ENCODE measurements at places on chromosomes 5 and 9.

DNA sequence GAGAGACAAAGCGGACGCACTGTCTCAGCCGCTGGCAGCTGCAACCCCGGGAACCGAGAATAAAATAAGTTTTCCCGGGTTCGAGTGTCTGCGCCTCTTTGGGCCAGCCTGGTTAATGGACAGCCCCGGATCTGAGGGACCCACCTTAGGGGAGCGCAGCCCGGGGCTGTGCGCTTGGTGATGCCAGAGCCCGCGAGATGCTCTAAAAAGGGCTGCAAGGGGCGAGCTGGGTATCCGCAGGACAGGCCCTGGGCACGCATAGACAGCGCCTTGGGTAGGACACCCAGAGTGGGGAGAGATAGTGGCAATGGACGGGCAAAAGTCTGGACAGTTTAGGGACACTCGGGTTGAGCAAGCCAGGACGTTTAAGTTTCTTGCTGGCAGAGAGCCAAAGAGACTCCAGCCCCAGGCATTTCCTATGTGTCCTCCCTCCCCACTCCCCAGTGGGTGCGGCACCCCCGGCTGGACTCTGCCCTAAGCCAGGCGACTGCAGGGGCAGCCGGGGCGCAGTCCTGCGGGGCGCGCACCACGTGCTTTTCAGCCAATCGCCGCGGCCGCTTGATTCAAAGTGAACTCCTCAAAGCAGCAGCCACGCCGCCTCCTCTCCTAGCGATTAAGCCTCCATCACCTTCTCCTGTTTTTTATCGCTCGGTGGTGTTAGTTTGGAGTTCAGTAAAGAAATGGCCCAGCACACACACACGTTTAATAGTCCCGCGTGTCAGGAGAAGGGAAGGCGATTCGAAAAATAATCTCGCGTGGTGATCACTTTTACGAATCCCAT lies 616 bp upstream of the ENC1 start:
- DNase-seq = peak; percentile 77

DNA sequence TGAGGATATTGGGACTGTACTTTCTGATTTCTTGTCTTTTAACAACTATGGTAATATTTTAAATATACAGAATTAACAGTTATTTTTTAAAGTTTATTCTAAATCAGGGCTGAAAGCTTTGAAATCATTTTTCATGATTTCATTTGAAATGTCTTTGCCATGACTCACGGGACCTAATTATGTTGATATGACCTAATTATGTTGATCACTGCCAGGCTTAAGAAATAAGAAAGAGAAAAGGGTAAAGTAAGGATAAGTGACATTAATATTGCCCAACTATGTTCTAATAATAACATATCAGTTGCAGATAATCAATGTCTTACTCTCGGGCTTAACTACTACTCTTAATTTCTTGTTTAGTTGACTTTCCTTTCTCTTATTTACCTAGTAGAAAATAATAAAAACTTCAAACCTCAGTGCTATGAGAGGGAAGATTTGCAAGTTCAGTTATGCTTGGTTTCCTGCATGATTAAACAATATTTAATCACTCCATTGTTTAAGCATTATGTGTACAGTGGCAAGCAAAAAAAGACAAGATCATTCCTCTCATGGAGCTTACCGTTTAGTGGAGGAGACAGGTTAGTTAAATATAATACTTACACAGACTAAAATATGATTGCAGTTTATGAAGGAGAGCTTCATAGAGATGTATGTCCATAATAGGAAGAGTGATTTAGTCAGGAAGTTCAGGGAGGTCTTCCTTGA lies 67.0 kb upstream of the EIF4EBP3 start:
- peak; percentile 15 for DNase-seq

GRCh38 chr5:173869316-173869715 lies 18.8 kb upstream of the CPEB4 start:
- no peak for DNase-seq

DNA sequence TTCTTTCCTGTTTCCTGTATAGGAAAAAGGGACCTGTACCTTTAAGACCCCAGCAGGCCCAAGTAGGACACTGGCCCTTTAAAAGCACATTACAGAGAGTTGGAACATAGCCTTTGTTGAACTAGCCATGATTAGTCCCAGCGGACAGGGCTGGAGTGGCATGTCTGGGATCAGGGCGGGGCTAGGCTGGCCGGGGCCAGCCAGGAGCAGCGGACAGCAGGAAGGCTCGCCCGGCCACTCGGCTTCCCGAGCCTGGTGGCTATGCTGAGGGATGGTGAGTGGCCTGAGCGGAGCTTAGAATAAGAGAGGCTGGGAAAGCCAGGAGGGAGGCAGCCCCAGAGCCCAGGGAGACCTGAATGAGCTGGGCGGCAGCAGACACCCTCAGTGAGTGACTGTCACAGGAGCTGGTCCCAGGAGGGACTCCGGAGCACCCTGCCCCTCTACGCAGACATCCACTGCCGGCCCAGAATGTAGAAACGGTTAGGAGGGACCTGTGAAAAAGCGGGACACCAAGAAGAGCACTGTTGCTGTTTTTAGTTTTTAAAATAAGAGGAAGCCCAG lies 92.1 kb downstream of the DAB2IP start:
- peak; percentile 51 for DNase-seq

DNA sequence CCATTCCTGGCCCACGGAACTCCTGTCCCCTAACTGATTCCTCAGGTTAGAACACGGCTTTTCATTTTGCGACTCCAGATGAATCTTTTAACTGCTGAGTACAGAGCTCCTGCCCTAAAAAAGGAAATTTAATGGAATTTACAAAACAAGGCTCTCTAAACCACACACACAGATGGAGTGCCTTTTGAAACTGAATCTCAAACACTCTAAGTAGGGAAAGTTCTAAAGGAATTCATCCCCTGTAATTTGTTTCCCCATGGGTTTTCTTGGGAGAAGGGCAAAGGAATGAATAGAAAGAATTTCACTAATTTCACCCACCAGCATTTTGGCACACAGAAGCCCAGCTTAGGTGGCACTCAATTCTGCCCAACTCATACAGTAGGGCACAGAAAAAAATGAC lies 106.5 kb downstream of the THBS4 start:
- DNase-seq = peak; percentile 26

GRCh38 chr9:33273266-33273971 lies 8.6 kb downstream of the CHMP5 start:
- no peak for DNase-seq

DNA sequence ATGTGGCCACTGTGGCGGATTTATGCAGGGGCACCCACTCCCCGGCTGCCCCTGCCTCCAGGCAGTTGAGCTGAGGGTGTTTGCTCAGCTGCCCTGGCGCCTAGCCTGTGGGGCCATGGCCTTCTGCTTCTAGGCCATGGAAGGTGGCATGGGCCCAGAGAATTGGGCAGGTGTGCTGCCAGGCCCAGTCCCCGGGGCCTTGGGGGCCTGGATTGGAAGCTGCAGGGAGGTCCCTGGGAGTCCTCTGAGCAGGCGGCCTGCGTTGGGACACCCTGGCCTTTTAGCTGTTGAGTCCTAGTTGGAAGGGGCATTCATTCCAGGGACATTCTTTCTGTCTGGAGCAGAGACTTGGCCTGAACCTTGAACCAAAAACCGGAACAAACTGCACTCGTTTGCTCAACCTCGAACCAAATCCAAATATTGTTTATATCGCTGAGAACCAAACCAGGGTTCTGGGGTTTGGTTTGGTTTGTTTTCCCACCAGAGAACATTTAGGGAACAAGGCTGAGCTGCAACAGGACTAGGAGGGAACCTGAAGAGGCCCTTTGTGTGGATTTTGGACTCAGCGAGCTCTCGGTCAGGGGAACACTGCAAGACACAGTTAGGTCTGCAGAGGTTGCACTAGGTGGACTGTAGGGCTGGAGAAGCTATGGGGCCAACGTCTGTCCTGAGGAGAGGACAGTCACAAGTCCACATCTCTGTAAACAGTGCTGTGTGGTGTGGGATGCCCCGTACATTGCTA lies 116.8 kb downstream of the BOD1 start:
- no peak for DNase-seq

- no peak for DNase-seq
Observed at GRCh38 chr5:110034056-110034600, 344.4 kb downstream of the MAN2A1 start.

DNA sequence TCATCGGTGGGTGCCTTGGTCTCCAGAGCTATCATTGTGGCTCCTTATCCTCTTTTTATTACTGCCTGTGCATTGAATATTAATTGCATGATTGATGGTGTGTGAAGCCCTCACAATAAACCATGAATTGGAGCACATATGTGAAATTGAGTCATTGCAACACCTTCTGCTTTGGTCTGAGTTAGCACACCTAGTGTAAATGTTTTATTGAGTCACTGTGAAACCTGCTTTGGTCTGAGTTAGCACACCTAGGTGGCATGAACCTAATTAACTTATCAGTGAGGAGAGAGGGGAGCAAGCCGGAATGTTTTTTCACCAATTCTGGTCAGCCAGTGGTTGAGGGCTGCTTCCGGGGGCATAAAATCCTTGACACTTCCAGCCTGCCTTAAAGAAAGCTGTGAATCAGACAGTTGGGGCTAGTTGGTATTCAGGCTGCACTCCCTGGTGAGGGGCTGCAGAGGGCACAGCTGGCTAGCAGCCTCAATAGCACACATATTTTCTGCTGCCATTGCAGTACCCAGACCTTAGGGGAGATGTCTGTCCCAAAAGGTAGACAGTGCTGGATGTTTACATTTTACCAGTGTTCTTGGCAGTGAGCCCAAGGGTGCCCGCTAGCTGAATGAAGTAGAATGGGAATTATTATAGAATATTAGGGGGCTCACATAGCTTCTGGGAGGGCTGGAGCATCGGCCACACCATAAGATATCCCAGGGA lies 76.5 kb upstream of the GOLM1 start:
- DNase-seq = no peak

DNA sequence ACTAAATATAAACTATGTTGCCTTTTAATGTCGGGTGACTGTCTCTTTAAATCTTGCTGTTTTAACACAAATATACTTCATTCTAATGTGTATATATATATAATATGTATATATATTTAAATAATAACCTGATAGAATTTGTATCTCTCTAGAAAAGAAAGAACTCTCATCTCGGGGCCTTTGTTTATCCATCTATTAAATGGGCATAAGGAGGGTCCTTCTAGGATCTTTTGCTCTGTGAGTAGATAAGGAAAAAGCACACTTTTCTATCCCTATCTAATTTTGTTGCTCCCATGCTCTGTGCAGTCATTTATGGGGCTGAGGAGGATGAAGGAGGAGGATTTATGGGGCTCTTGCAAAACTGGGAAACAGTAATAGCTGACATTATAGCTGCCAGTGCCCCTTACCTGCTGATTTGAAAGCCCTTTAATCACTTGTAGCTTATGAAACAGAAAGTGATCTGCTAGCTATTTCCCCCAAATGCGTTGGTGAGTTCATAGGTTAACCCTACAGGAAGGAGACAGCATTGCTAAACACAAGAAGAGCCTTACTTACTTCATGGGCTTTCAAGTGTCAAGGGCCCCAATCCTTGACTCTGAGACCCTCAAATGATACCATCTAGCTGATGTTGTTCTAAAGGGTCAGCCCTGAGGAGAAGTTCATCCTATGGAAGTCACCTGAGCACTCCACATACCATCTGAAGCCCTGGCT lies 5.8 kb upstream of the PPARGC1B start:
- DNase-seq = no peak

GRCh38 chr9:32441678-32442077 lies 57.2 kb downstream of the ACO1 start:
- DNase-seq = no peak

DNA sequence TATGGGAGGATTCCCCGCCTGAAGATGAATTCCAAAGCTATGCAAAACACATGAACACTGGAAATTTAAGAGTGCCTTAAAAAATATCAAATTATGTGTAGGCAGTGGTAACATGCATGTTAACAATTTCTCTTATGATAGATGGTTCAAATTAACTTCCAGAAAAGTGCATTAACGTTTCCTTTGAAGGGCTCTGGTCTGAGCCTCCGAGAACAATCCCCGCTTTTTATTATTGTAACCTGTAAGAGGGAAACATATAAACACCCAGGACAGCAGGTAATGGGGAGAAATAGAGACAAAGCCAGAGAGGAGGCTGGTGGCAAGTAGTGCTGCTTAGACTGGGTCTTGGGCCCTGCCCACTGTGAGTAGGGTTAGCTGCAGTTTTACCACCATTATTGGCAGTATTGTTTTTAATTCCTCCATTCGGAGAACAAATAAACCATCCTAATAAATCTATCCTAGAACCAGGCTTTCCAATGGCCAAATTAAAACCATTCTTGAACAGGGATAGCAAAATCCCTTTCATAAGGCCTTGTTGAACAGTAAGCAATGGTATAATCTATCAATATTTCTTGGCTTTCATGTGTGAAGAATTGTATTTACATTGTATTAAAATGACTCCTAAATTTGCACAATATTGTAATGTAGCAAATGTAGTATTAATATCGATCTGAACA lies 6.3 kb downstream of the NR2F1 start:
- no peak for DNase-seq

DNA sequence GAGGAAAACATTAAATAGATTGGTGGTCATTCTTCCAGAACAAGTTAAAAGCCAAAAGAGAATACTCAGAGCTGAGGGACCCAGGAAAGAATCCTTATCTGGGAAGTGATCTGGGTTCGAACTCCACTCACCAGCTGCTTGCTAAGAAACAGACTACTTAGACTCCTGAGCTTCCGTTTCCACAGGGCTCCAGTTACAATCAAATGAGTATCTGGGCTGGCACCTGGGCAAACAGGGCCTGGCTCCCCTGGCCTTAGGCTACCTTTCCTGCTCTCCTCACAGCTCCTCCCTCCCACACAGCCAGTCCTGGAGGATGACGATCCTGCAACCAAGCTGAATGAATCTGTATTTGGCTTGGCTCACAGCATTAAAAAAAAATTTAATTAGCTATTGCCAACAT lies 2.5 kb downstream of the MAPK9 start:
- DNase-seq = no peak

DNA sequence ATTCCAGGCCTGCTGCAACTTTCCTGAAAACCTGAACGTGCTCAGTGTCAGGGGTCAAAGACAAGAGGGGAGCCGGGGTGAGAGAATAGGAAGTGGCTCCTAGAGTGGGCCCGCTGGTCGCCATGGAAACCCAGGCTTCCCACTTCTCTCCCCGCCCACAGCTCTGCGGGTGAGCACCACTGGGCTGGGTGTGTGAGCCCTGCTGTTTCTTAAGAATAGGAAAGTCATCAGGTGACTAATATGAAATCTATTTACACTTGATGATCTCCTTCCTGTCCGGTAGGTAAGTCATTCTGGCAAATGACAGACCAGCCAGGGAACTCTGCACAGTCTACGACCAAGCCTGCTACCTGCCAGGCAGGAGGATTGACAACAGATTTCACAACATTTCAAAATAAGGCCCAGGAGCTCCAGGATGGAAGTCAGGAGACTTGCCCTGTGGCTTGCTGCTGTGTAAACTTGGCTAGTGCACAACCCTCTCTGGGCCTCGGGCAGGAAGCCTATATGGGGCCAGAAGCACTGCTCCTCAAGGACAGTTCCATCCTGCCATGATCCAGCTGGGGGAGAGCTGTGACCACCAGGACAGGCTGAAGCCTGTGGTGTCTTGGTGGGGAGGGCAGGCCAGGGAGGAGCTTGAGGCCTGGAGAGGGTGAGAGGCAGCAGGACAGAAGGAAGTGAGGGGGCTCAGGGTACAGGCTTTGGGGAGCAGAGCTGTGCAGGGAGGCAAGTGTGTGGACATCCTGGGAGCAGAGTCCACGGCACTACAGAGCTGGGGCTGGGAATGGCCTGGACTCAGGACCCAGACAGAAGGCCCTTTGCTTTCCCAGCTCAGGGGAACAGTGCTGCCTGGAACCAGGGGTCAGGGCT lies 60.6 kb downstream of the SHB start:
- DNase-seq = peak; percentile 89
